Panc1 (cell line): ENCODE measurements at places on chromosomes 2 and 18. TPM values are rescaled to one million over a fixed set of nuclear protein-coding genes. Genes with fewer than 3 reads are reported as not detected.

GRCh38 chr2:150528861-150529801, 41.7 kb upstream of the RND3 start:
- H3K27ac ChIP-seq = no peak overlapping the region
- peak; percentile 71 for DNase-seq
- no peaks in the 10 kb centered on the region for H3K4me1 ChIP-seq
- H3K4me3 ChIP-seq = no peak overlapping the region

DNA sequence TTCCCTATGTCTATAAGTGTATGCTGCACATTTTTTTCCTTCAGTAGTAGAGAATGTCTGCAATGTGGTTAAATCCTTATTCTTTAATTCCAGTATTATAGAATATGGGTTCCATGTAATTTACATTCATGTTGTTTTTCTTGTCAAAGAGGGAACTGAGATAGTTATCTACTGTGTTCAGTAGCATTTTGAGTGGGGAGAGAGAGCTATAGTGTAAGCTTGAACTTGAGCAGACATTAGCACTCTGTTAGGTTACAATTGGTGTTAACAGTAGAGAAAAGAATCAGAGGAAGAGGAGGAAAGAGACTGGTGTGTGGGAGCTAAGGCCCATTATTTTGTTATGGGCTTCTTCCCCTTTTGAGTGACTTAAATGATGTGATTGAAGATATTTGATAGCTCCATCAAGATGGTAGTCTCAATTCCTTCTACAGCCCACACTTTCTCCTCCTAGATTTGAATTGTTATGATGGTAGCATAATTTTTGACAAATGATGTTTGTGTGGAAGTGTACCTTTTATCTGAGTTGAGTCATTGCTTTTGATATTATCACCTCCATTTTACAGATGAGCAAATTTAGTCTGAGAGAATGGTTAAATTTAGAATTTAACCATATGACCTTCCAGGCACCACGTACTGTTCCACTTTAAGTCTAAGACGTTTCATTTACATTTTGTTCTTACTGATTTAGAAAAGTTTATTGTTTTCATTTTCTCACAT, 71.3 kb downstream of the FMNL2 start:
- no peak for DNase-seq
- H3K27ac ChIP-seq = peak overlapping the region; percentile 94
- H3K27me3 ChIP-seq = no peaks in the 10 kb centered on the region

The SPIRE1 gene
- 45.5 TPM for total RNA-seq

- no peaks in the 10 kb centered on the region for H3K36me3 ChIP-seq
- no peaks in the 10 kb centered on the region for H3K4me1 ChIP-seq
- H3K27me3 ChIP-seq = no peaks in the 10 kb centered on the region
- DNase-seq = no peak
- H3K27ac ChIP-seq = no peak overlapping the region
- no peak overlapping the region for H3K4me3 ChIP-seq
Measured at GRCh38 chr2:236133410-236134012, 34.7 kb downstream of the GBX2 start.

DNA sequence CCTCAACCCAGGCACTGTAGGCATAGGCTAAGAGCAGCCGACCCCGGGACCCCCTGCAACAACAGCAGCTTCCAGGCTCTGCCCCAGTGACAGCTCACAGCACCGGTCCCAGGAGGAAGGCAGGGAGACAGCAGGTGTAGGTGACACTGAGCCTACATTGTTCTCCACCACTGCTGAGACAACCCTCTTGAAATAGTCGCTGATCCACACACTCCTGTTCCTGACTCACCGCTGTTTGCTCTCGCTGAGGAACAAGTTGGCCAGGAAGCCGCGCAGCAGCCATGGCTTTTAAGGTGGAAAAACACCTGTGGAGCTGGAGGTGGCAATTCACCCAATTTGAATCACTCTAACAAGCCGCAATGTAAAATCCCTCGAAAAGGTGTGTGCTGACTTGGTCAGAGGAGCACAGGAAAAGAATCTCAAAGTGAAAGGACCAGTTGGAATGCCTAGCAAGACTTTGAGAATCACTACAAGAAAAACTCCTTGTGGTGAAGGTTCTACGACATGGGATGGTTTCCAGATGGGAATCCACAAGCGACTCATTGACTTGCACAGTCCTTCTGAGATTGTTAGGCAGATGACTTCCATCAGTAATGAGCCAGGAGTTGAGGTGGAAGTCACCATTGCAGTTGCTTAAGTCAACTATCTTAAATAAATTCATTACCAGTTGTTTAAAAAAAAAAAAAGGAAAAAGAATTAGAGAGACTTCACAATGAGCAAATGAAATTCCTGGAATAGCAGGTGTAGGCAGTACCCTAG, 167.5 kb downstream of the ARL4C start:
- peaks cover 9% of the 10 kb centered on the region for H3K4me1 ChIP-seq
- no peaks in the 10 kb centered on the region for H3K27me3 ChIP-seq
- DNase-seq = no peak
- H3K4me3 ChIP-seq = no peak overlapping the region
- no peaks in the 10 kb centered on the region for H3K36me3 ChIP-seq

DNA sequence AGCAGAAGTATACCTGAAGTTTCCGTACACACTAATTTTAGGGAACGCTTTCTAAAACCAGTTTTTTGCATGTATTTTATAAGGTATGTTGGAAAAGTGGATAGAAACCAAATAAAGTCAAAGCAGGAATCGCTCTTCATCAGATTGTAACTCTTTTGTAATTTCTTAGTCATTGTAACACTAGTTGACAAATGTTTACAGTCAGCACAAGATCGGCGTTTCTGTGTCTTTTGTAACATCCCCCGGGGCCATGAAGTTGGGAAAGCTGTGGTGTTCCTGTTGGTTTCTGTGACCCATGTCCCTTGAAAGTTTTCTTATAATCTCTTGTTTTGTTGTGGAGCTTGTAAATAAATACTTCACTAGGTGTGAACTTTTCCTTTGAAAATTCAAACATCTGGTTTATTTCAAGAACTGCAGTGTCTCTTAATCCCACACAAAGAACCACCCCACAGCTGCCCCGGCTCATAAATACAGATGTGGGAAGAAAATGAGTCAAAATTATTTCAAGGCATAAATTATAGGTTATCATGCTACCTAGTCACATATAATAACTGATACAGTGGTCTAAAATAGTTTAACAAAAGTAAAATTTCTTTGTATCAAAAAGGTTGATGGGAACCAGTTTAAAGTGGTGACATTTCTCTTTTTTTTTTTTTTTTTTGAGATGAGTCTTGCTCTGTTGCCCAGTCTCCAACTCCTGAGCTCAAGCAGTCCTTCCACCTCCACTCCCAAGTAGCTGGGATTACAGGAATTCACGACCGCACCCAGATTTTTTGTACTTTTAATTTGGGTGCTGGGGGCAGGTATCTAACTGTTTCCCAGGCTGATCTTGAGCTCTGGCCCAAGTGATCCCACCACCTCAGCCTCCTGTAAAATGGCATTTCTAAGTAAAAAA, 751 bp upstream of the NMI start:
- no peaks in the 10 kb centered on the region for H3K27me3 ChIP-seq
- peaks cover 17% of the 10 kb centered on the region for H3K4me1 ChIP-seq
- peak overlapping the region; percentile 57 for H3K4me3 ChIP-seq
- no peak for DNase-seq
- H3K27ac ChIP-seq = peak overlapping the region; percentile 95

DNA sequence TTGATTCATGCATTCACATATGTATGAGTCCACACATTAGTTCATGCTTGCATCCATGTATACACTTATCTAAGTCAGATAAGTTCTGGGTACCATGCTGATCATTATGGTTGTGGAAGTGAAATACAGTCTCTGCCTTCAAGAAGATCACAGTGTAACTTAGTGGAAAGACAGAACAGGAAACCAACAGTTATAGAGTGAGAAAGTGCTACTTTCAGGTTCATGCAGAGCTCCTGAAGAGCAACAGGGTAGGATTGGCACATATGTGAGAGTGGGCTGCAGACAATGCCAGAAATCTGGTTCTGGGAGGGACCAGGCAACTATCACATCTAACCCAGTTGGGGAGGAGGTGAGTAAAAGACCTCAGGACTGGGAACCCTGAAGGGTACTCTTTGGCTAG, 35.4 kb upstream of the PGAP1 start:
- no peaks in the 10 kb centered on the region for H3K27me3 ChIP-seq
- no peak overlapping the region for H3K27ac ChIP-seq

GRCh38 chr2:226970362-226970761, 134.5 kb downstream of the RHBDD1 start:
- DNase-seq = no peak
- no peaks in the 10 kb centered on the region for H3K4me1 ChIP-seq
- no peak overlapping the region for H3K4me3 ChIP-seq
- H3K36me3 ChIP-seq = no peaks in the 10 kb centered on the region
- H3K27me3 ChIP-seq = no peaks in the 10 kb centered on the region
- H3K27ac ChIP-seq = no peak overlapping the region

The CDC42EP3 gene
- 6.1 TPM for total RNA-seq

The CCDC68 gene
- 0.41 TPM for total RNA-seq

The TRIM43 gene
- not detected for total RNA-seq

DNA sequence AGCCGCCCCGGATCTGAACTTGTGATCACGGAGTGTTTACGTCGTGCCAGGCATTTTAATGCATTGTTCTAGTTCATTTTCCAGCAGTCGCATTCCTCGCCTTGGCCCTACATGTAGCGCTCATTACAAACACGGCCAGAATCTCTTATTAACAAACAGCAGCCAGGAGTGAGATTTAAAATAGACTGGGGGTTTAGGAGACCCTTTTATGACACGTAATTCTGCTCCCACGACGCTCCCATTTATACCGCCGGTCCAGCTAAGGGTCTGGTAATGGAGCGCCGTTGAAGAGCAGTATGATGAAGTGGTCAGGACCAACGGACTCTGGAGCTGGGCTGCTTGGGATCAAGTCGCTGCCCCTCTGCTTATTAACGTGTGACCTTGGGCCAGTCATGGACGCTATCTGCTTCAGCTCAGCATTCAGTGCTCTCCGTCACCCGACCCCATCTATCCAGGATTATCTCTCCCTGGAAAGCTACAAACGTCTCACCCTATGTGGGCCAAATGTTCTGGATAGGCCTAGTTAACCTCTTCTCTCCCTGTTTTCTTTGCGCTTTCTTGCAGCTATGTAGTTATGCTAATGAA, 745 bp downstream of the MSH2 start:
- H3K27ac ChIP-seq = peak overlapping the region; percentile 84
- H3K36me3 ChIP-seq = no peaks in the 10 kb centered on the region; the same call in 1 of the 2 replicates
- H3K4me3 ChIP-seq = peak overlapping the region; percentile 76
- DNase-seq = no peak

The DSEL gene
- total RNA-seq = 6.8 TPM

The CIDEA gene
- total RNA-seq = not detected

The PSMA8 gene
- total RNA-seq = not detected

The CHMP1B gene
- 17.1 TPM for total RNA-seq

The NEB gene
- total RNA-seq = 0.10 TPM

GRCh38 chr2:150732064-150732463, 244.6 kb upstream of the RND3 start:
- no peaks in the 10 kb centered on the region; the same call in 1 of the 2 replicates for H3K36me3 ChIP-seq
- no peak overlapping the region for H3K4me3 ChIP-seq
- H3K27ac ChIP-seq = no peak overlapping the region
- DNase-seq = peak; percentile 17
- no peaks in the 10 kb centered on the region for H3K4me1 ChIP-seq

GRCh38 chr2:234640657-234641056, 143.8 kb upstream of the ARL4C start:
- no peak overlapping the region for H3K27ac ChIP-seq
- no peak overlapping the region for H3K4me3 ChIP-seq
- no peak for DNase-seq
- H3K36me3 ChIP-seq = no peaks in the 10 kb centered on the region
- H3K27me3 ChIP-seq = no peaks in the 10 kb centered on the region
- H3K4me1 ChIP-seq = no peaks in the 10 kb centered on the region

DNA sequence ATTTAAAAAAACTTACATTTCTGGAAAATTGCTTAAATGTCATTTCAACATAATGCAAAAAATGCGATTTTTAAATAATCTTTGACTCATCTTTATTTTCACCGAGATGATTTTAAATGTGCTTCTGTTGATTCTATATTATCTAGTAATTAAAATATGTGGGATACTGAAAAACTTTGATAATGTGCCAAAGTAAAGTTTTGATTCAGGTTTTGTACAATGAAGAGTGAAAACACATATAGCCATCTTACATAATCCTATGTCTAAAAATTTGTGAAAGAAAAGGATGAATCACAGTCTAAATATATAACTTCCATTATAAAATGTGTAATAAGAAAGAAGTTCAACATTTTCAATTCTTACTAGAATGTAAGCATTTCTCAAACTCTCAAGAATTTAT, 204.3 kb upstream of the ZC3H15 start:
- H3K27ac ChIP-seq = no peak overlapping the region
- H3K4me3 ChIP-seq = no peak overlapping the region
- H3K36me3 ChIP-seq = no peaks in the 10 kb centered on the region

GRCh38 chr2:23430263-23430662, 45.3 kb downstream of the KLHL29 start:
- no peaks in the 10 kb centered on the region for H3K27me3 ChIP-seq
- H3K4me1 ChIP-seq = no peaks in the 10 kb centered on the region
- H3K27ac ChIP-seq = no peak overlapping the region
- no peak for DNase-seq

DNA sequence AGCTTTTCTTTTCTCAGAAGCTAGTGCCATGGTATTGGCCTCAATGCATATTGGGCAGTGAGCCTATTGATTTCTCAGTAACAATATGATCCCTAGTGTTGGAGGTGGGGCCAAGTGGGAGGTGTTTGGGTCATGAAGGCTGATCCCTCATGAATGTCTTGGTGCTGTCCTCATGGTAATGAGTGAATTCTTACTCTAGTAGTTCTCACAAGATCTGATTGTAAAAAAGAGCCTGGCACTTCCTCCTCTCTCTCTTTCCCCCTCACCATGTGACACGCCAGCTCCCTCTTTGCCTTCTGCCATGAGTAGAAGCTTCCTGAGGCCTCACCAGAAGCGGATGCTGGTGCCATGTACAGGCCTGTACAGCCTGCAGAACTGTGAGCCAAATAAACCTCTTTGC, 12.8 kb upstream of the TBC1D8 start:
- no peak overlapping the region for H3K27ac ChIP-seq
- no peaks in the 10 kb centered on the region for H3K27me3 ChIP-seq
- no peaks in the 10 kb centered on the region for H3K4me1 ChIP-seq
- no peak for DNase-seq
- no peak overlapping the region for H3K4me3 ChIP-seq
- no peaks in the 10 kb centered on the region for H3K36me3 ChIP-seq

- H3K36me3 ChIP-seq = no peaks in the 10 kb centered on the region
- H3K4me3 ChIP-seq = no peak overlapping the region
- H3K27ac ChIP-seq = no peak overlapping the region
- H3K4me1 ChIP-seq = no peaks in the 10 kb centered on the region
Measured at GRCh38 chr2:73532381-73532780, 109.8 kb downstream of the NAT8 start.

GRCh38 chr2:963876-964275, 13.2 kb downstream of the SNTG2 start:
- DNase-seq = no peak
- no peak overlapping the region for H3K27ac ChIP-seq
- no peaks in the 10 kb centered on the region for H3K36me3 ChIP-seq
- no peak overlapping the region for H3K4me3 ChIP-seq
